ENCODE measurements at places on chromosomes 4 and X.

GRCh38 chr4:4271912-4272311 is 18.0 kb downstream of the LYAR start:
- DNase-seq = no peak

DNA sequence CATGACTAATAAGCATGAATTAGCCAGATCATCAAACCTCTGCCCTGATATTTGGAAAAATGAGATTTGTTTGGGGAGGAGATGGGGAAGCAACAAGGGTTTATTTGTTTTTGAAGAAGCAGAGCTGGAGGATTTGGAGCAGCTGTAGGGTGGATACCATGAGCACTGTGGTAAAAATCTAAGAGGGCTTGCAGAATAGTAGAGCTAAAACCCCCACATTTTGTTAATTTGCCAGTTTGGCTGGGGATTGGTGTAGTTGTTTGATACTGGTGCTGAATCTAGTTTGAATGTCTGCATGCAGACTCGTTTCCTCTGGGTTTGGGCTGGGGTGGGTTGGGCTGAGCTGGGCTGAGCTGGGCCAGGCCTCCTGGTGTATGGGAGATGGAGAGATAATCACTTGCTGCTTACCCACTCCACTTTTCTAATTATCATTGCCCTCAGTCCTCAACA is 43.7 kb downstream of the SMAD1 start:
- no peak for DNase-seq

GRCh38 chr4:184802697-184803015 is 23.1 kb downstream of the ACSL1 start:
- DNase-seq = no peak

- no peak for DNase-seq
Measured at GRCh38 chrX:66008328-66008970, 31.4 kb downstream of the VSIG4 start.

- DNase-seq = no peak
Measured at GRCh38 chrX:24515447-24515846, 50.4 kb downstream of the PDK3 start.

GRCh38 chrX:38548508-38548907 is 12.8 kb upstream of the TSPAN7 start:
- DNase-seq = no peak
